ENCODE measurements at places on chromosomes 5 and 9.

- no peak for DNase-seq
These were observed 399.6 kb upstream of the TUSC1 start for GRCh38 chr9:26077860-26078259.

DNA sequence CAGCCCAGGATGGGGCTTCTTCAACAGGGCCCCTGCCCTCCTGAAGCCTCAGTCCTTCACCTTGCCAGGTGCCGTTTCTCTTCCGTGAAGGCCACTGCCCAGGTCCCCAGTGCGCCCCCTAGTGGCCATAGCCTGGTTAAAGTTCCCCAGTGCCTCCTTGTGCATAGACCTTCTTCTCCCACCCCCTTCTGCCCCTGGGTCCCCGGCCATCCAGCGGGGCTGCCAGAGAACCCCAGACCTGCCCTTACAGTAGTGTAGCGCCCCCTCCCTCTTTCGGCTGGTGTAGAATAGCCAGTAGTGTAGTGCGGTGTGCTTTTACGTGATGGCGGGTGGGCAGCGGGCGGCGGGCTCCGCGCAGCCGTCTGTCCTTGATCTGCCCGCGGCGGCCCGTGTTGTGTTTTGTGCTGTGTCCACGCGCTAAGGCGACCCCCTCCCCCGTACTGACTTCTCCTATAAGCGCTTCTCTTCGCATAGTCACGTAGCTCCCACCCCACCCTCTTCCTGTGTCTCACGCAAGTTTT lies 23.6 kb downstream of the PCDHGC5 start:
- DNase-seq, result peak; percentile 86

- DNase-seq, result no peak
These were observed 290.8 kb downstream of the DNAH5 start for GRCh38 chr5:13653709-13654108.

DNA sequence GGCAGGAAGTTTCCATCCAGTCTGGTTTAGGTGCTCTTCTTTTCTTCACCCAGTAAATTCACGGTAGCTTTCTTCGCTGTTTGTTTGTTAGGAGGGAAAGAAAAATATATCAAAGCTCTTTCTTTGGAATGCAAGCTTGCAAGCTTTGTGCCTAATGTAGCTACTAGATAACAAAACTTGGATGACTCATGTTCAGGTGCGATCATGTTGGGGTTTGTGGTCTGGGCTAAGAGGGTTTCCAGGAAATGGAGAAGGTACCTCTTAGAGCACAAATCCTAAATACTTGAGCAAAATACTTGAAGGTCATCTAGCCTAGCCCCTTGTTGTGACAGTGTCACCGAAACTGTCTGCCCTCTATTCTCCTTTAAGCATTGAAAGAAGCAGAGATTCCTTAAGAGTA lies 17.7 kb downstream of the SRP19 start:
- no peak for DNase-seq

GRCh38 chr9:134214386-134214765 lies 50.0 kb upstream of the RNU6ATAC start:
- no peak for DNase-seq

- DNase-seq, result peak; percentile 58
These were observed 26.3 kb downstream of the SPZ1 start for GRCh38 chr5:80346055-80346454.

- no peak for DNase-seq
These were observed 255.4 kb downstream of the SMARCA2 start for GRCh38 chr9:2270565-2270964.

DNA sequence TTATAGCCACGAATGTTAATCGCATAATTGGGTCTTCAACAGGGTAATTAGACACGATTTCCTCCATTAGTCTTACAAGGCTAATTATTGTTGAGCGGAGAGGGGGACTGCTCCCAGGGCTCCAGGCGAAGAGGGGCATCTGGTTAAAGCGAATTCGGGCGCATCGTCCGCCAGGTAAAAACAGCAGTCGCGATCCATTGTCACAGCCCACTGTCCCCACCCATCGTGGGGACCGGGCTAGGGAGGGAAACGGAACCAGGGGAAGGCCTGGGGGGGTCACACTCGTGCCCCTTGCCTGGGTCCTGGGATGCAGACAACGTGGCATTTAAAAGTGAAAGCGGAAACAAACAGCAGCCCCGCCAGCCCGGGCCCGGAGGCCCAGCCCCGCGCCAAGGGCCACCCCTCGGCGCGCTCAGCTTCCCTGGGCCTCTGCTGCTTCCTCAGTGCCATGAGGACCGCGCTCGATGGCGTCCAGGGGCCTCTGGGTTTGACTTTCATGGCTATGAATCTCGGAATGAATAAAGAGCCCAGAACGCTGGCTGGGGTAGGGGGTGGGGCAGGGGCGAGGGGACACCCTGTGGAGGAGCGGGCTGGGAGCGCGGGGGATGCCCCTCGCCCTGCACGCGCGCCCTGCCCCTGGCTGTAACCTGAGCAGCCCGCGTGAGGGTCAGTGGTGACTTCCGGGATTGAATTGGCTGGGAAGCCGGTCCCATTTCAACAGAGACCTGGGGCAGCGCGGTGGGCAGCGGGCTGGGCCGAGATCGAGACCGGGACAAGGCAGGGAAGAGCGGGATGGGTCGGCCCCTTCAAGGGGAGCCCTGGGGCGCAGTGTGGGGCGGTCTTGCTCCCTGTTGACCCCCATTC lies 99.9 kb downstream of the GTF3C4 start:
- peak; percentile 30 for DNase-seq

DNA sequence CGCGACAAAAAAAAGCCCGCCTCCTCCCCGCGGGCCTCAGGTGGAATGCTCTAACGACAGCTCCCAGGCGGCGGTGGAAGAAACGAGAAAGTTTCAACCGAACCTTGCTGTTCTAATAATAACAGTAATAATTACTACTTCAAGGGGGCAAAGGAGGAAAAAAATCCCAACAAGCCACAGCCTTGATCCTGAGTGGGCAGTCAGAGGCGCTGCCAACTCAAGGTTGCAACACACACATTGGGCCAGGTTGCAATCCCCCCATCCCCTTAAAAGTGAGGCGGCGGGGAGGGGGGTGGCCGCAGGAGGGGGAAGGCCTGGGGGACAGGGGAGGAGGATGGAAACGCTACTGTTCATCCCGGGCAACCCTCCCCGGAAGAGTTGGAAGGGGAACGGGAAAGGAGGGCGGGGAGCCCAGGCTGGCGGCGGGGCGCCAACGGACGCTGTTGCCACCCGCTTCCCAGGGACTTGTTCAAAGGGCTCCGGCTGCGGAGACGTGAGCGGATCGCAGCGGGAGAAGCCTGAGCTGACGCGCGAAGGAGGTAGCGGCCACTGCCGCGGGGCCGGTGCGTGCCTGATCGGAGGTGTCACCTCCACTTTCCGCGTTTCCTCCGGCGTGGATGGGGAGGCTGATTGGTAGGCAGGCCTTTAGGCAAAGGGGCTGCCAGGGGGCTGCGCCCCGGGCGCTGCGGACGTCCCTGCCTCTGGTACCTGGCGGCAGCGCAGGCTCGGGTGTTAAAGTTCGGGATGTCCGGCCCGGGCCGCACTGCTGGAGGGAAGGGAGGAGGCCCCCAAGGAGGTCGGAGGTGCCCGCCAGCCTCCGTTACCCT lies 647 bp downstream of the SMARCA2 start:
- peak; percentile 32 for DNase-seq

DNA sequence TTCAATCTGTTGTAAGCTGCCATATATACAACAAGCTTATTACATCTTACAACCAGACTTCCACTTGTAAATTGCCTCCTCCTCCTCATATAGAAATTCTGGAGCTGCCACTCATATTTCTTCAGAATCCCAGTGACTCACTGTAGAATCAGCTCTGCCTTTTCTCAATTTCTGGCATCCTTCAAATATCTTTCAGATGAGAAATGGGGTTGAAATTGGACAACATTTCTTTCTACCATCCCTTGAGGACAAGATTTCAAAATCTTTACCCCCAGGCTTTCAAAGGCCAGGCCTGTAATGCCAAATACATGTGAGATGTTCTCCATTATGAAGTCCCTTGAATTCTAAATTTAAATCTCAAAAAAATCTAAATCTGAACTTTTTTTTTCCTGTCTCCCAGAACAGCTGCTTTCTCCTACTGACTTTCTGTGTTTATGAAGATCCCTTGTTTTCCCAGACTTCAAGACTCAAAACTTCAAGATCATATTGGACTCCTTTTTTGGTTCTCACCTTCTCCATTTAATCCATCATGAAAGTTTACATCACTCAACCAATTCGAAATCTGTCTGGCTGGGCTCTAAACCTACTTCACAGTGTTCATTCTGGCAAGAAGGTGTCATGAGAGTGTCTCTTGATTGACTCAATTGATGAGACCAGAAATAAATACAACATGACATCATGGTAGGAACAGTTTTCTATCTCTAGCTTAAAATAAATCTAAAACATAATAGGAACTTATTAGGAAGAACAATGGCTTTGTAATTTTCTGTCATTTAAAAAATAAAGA lies 109.8 kb downstream of the HMHB1 start:
- no peak for DNase-seq

- no peak for DNase-seq
These were observed 374.2 kb downstream of the EFNA5 start for GRCh38 chr5:107296572-107296971.

GRCh38 chr5:55509796-55510522 lies 24.8 kb downstream of the PLPP1 start:
- DNase-seq, result no peak

DNA sequence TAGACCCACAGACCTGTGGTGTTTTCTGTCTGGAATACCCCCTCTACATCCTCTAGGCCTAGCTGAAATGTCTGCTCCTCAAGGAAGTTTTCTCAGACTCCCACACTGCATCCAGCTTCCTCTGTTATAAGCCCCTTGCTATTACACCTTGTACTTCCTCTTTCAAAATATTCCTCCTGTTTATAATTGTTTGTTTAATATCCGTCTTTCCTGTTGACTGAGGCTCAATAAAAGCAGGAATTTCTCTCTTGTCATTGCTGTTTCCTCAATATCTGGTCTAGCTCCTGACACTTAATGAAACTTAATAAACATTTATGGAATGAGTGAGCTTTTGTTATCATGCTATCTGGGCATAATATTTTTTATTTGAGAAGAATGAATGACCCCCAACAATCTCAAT lies 34.1 kb upstream of the IQGAP2 start:
- no peak for DNase-seq

- no peak for DNase-seq
These were observed 164.5 kb downstream of the BAAT start for GRCh38 chr9:101220341-101220740.

DNA sequence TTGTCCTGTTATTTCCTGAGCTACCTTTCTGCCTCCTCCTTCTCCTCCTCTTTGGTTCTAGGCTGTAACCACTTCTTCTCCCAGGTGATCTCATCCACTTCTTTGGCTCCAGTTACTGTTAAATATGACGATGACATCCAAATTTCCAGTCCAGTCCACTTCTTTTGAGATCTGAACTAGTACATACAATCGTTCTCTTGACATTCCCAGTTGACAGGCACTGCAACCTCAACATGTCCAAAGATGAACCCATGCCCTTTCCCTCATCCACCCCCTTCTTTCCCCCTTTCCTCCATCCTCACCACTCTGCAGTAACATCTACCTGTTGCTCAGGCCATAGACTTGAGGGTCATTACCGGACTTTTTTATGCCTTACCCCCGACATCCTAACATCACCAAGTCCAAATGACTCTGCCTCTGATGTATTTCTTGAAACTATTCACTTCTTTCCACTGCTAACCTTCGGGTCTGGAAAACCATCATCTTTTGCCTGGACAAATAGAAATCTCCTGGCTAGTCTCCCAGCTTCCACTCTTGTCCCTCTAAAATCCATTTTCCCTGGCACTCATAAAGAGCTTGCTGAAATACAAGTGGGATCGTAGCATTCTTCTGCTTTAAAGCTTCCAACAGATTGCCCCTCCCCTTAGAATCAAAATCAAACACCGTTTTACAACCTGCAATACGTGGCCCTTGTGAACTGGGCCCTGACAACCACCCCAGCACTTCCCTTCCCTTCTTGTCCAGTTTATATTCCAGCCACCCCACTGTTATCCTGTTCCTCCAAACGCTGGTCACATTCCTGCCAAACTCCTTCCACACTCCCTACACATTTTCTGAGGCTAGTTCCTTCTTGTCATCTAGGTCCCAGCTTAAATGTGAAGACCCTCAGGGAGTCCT lies 31.5 kb downstream of the KLF9 start:
- no peak for DNase-seq

GRCh38 chr5:56951126-56951945 lies 587 bp downstream of the MIER3 start:
- DNase-seq, result peak; percentile 45

DNA sequence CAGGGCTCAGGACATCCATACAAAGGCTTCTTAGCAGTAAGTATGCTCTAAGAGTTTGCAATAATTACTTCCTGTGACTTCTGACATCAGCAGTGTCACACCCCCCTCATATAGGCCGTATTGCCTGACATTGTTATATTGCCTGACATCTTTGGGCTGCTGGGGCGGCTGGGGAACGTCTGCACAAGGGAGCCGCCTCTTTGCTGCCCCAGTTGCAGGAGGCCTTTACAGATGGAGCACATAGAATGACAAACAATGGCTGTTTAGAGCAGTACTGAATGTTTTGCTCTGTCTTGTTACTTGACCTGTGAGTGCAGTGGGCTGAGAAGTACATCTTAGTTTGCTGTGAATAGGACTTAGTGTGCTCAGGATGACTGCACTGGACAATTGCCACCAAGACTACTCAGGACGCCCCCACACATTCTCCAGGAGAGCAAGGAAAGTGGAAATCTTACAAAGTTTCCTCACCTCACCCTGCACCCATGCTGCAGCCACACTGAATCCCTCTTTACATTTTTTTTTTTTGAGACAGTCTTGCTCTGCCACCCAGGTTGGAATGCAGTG lies 65.4 kb upstream of the SPOCK1 start:
- no peak for DNase-seq

GRCh38 chr5:145470396-145470979 lies 364.7 kb downstream of the PRELID2 start:
- no peak for DNase-seq

- no peak for DNase-seq
These were observed 69.5 kb downstream of the ZNF354C start for GRCh38 chr5:179129607-179130071.

DNA sequence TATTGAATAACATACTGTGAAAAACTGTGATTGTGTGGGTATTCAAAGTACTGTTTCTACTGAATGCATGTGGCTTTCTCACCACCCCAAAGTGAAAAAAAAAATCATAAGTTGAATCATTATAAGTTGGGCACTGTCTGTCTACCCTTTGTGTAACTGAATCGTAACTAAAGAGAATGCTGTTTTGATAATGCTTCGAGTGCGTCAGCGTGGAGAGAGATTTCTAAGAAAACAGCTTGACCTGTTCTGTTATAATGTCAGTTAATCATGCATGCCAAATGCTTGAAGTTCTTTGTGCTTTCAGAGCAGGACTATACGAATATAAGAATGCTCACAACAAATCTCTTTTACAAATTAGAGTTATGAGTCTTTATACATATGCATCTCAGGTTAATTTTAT lies 148.8 kb upstream of the SGCD start:
- no peak for DNase-seq

DNA sequence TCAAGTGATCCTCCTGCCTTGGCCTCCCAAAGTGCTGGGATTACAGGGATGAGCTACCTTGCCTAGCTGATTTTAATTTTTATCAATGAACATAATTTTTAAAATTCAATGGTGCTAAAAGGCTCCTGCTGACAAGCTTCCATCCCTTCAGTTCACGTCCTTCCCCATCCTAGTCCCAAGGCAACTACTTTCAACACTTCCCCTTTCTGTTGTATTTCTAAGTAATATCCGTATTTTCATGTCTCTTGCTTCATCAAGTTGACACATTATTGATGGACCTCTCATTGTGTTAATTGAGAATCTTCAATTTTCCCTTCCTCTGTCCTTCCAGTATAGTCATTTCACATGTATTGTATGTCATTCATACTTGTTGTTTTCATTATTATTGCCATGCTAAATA lies 93.8 kb upstream of the RASGRF2 start:
- DNase-seq, result no peak

- no peak for DNase-seq
These were observed 72.6 kb upstream of the DMAC1 start for GRCh38 chr9:7871977-7872730.

GRCh38 chr5:135446206-135446605 lies 942 bp downstream of the DCANP1 start:
- DNase-seq, result no peak
